ENCODE measurements at places on chromosomes 2 and 18. TPM values are rescaled to one million over a fixed set of nuclear protein-coding genes. Genes with fewer than 3 reads are reported as not detected.

NEU2 gene
- not detected for total RNA-seq

UGT1A4 gene
- total RNA-seq: not detected

SERPINB12 gene
- total RNA-seq: not detected

PKDCC gene
- total RNA-seq: 71.0 TPM

- H3K27me3 ChIP-seq: no peaks in the 10 kb centered on the region
- no peaks in the 10 kb centered on the region for H3K4me1 ChIP-seq
- H3K4me3 ChIP-seq: no peak overlapping the region
- no peak for DNase-seq
- no peaks in the 10 kb centered on the region for H3K36me3 ChIP-seq
Observed at GRCh38 chr18:71237641-71238040, 948.8 kb downstream of the SOCS6 start.

- no peaks in the 10 kb centered on the region for H3K36me3 ChIP-seq
- no peak overlapping the region for H3K4me3 ChIP-seq
- no peaks in the 10 kb centered on the region for H3K27me3 ChIP-seq
- H3K27ac ChIP-seq: no peak overlapping the region
Observed at GRCh38 chr2:85173909-85174308, 40.7 kb downstream of the TCF7L1 start.

DNA sequence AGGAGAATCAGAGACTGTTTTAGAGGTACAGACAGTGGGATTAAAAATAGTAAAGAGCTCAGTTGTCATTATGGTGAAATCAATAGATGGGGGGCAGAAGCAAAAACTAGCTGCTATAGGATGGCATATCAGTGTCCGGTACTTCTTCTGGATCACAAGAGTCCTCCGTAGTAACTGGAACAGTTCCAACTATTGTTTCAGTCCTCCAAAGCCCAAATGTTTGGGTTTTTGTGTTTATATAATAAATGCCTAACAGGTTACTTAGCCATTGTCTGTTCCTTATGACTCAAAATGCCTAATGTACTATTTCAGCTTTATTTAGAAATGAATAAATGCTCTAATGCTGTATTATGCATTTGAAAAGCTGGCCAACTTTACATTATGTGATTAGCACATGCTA lies 401.2 kb downstream of the PTH2R start:
- H3K4me1 ChIP-seq: no peaks in the 10 kb centered on the region
- no peak overlapping the region for H3K27ac ChIP-seq
- no peak overlapping the region for H3K4me3 ChIP-seq
- H3K36me3 ChIP-seq: no peaks in the 10 kb centered on the region
- H3K27me3 ChIP-seq: no peaks in the 10 kb centered on the region

- DNase-seq: no peak
- no peak overlapping the region for H3K27ac ChIP-seq
- no peaks in the 10 kb centered on the region for H3K27me3 ChIP-seq
Observed at GRCh38 chr2:190365499-190366204, 22.3 kb downstream of the INPP1 start.

GRCh38 chr2:73970850-73971471 lies 13.7 kb upstream of the TET3 start:
- peaks cover 26% of the 10 kb centered on the region for H3K4me1 ChIP-seq
- H3K36me3 ChIP-seq: no peaks in the 10 kb centered on the region
- H3K27ac ChIP-seq: no peak overlapping the region
- no peak overlapping the region for H3K4me3 ChIP-seq
- no peaks in the 10 kb centered on the region for H3K27me3 ChIP-seq

DNA sequence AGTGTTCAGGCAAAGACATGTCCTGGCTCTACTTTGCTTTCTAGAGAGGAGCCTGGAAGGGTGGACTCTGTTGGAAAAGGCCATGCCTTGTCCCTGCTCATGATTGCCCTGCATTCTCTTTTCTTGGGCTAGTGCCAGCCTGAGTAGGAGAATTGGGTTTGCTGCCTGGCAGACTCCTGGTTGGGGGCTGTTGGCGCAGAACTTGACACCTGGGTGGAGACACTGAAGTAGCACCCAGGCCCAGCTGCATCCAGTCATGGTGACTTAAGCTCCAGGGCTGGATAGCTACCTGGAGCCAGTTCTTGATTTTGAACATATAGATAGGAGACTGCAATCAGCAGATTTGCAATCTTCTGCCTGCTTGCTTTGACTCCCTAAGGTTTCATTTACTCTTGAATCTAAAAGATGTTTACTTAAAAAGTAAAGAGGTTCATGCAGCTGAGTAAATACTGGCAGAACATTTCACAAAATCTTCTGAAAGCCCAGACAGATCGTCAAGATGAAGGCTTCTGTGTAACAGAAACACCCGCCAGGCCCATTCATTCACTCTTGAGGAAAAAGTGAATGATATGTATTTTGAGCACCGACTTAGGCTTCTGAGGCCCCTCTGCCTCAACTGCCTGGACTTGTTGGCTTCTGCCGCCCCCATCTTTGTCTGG lies 38.0 kb upstream of the YWHAQ start:
- H3K27me3 ChIP-seq: no peaks in the 10 kb centered on the region
- no peaks in the 10 kb centered on the region for H3K4me1 ChIP-seq
- no peak overlapping the region for H3K27ac ChIP-seq
- no peak for DNase-seq

- H3K4me3 ChIP-seq: no peak overlapping the region
- H3K36me3 ChIP-seq: no peaks in the 10 kb centered on the region
- H3K4me1 ChIP-seq: no peaks in the 10 kb centered on the region
- no peak overlapping the region for H3K27ac ChIP-seq
- H3K27me3 ChIP-seq: no peaks in the 10 kb centered on the region
Observed at GRCh38 chr2:96413323-96413722, 77.8 kb downstream of the NCAPH start.

DNA sequence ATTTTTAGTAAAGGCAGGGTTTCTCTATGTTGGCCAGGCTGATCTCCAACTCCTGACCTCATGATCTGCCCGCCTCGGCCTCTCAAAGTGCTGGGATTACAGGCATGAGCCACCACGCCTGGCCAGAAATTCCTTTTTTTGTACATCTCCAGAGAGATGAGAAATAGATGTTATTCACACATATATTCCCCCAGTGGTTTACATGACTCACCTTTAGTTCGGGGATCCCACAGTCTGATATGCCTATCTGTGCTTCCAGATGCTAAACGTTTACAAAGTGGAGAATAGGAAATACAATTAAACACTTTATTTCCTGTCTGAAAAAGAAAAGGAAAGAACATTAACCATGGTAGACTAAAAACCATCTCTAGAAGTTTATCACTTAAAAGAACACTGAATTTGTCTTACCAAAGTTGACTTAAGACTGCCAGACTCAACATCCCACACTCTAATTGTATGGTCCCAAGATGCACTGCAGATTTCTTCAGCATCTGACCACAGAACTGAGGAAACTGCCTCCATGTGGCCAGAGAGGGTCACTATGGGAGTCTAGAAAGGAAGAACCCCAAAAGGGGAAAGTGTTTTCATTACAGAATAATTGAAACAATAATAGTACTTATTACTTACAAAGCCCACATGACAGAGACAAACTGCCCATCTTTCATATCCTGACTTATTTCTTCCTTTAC lies 12.6 kb upstream of the ICA1L start:
- no peak overlapping the region for H3K4me3 ChIP-seq
- no peak for DNase-seq
- no peaks in the 10 kb centered on the region for H3K4me1 ChIP-seq
- peaks cover 12% of the 10 kb centered on the region for H3K36me3 ChIP-seq

GRCh38 chr2:106147159-106147558 lies 46.9 kb downstream of the UXS1 start:
- DNase-seq: no peak
- no peak overlapping the region for H3K27ac ChIP-seq
- no peak overlapping the region for H3K4me3 ChIP-seq
- H3K4me1 ChIP-seq: no peaks in the 10 kb centered on the region
- H3K36me3 ChIP-seq: no peaks in the 10 kb centered on the region

DNA sequence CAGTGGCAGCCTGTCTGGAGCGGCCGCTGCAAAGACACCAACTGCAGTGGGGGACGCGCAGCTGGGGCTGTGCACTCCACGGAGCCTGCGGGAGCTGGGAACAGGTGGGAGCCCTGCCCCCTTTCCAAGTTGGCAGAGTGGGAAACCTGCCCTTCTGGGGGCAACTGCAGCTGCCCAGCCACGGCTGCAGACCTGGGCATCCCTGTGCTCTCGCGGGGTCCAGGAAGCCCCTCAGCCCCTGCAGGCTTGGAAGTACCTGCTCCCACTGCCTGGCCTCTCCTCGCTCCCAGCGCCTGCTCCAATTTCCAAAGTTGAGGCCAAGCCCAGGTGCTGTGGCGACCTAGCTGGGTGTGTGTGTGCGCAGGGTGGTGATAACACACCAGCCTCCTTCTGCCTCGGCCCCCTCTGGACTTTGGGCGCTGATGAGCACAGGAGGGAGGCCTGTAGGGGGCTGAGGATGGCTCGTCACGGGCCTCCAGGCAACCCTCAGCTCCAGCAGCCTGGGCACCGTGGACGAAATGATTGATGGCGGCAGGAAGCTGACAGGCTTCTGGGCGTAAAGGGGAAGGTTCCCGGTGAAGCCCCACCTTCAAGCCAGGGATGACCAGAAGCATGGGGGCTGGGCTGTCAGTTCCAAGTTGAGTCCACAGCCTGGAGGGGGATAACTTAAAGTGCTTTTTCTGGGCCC lies 76.9 kb downstream of the PTPN4 start:
- no peaks in the 10 kb centered on the region for H3K4me1 ChIP-seq
- no peak overlapping the region for H3K27ac ChIP-seq
- H3K36me3 ChIP-seq: no peaks in the 10 kb centered on the region
- no peak for DNase-seq

DNA sequence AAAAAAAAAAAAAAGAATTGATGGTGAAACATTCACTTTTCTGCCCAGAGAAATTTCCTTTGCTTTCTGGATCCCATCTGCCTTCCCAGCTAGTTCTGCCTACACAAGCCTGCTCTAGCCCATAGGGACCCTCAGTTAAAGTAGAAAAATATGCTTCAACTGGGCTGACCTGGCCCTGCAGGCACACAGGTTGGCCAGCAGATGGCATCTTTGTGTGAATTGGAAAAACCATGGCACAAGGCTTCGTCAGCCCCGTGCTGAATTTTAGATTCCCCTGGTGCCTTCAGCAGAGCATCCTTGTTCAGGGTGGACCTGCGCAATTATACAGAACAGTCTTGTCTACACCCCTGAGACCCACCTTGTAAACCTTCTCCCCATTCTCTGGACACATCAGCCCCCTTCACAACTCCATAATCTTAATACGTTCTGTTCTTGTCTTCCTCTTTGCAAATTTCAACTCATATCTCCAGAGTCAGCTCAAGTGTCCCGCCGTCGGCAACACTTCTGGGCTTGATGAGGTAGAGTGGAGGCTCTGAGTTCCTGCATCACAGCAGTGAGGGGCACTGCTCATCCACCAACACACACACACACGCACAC lies 114.5 kb downstream of the INSIG2 start:
- no peaks in the 10 kb centered on the region for H3K36me3 ChIP-seq
- no peaks in the 10 kb centered on the region for H3K27me3 ChIP-seq
- no peak overlapping the region for H3K4me3 ChIP-seq
- peak; percentile 52 for DNase-seq

DNA sequence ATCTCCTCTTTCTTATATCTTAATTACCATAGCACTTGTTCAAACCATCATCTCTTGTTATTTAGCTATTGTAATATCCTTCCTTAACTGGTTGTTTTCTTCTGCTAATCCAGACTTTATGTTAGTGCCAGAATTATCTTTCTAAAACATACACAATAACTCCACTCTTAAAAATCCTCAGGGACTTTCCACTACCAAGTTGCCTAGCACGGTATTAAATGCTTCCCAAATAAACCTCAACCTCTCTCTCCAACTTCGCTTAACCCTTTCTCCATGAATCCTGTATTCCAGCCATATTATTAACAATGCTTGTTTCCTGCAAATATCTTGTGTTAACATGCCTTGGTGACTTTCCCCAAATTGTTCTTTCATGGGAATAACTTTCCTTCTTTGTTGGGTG lies 84.5 kb downstream of the FAM228A start:
- no peaks in the 10 kb centered on the region for H3K36me3 ChIP-seq
- no peak overlapping the region for H3K27ac ChIP-seq
- H3K27me3 ChIP-seq: no peaks in the 10 kb centered on the region

DNA sequence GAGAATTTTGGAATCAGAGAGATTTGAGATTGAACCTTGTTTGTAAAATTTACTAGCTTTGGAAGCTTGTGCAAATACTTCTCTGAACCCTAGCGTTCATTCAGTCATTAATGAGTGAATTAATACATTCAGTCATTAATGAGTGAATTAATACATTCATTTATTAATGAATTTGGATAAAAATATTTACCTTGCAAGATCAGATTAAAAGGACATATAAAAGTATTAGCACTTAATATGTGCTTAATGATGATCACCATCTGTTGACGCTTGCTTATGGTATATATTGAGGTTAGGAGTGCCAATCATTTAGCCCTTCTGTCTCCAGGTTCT lies 26.9 kb downstream of the EML4 start:
- no peaks in the 10 kb centered on the region for H3K36me3 ChIP-seq
- DNase-seq: no peak
- H3K4me3 ChIP-seq: no peak overlapping the region
- peak overlapping the region; percentile 50 for H3K27ac ChIP-seq
- H3K4me1 ChIP-seq: peaks cover 67% of the 10 kb centered on the region

- no peaks in the 10 kb centered on the region for H3K27me3 ChIP-seq
- DNase-seq: no peak
- H3K36me3 ChIP-seq: no peaks in the 10 kb centered on the region
- no peak overlapping the region for H3K4me3 ChIP-seq
- H3K27ac ChIP-seq: no peak overlapping the region
Observed at GRCh38 chr2:44063033-44063432, 67.2 kb upstream of the LRPPRC start.
